ENCODE measurements at places on chromosomes 5 and 9.

- no peak for DNase-seq
These were observed 28.8 kb downstream of the AHRR start for GRCh38 chr5:350355-350754.

DNA sequence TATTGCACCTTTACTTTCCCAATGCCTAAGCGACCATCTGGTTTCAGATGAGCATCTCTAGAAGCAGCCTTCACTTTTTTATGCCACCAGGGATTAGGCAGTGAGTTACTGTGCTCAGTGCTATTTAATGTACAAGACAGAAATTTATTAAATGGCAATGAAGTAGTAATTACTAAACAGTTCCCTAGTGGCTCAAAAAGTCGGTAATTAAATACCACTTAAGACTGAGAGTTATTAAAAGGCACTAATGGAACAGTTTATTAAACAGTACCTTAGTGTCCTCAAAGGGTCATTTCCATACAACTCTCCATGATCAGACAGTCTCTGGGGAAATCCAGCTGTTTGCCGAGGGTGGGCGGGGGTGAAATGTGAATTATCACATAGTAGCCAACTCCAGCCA is 42.3 kb downstream of the LHFPL2 start:
- DNase-seq = no peak

- DNase-seq = no peak
These were observed 39.0 kb downstream of the TENT4A start for GRCh38 chr5:6752236-6752635.

DNA sequence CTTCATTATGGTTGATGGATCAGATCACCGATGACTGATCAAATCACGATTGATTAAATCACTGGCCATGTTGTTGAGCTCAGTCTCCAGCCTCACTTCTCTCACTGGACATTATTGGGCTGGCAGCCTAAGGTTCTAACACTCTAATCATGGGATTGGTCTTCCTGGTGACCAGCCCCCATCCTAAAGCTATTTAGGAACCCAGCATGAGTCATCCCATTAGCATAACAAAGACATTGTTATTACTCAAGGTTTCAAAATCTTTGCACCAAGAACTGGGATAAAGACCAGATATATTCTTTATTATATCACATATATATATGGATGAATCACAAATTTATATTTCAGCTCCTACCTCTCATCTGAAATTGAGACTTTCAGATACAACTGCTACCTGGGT is 272.1 kb upstream of the IL12B start:
- no peak for DNase-seq

GRCh38 chr5:16493261-16493660 is 27.7 kb upstream of the ZNF622 start:
- DNase-seq = no peak

DNA sequence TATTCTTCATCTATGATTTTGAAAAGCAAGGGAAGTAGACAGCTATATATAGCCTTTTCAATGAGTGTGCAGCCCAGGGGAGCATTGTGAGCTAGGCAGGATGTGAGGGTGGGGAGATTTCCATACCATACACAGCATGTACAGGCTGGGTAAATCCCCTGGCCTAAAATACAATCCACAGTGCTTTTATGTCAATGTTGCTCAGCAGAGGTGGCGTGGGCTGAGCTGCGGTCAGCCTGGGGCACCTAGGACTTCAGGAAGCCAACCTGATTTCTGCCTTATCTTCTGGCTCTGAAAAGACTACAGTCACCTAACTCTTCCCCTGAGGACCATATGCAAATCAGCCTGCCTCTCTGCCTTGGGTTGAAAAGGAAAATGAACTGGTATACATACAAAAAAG is 6.3 kb upstream of the GARIN3 start:
- peak; percentile 90 for DNase-seq

GRCh38 chr9:118529210-118529609 is 825.0 kb downstream of the TLR4 start:
- no peak for DNase-seq

DNA sequence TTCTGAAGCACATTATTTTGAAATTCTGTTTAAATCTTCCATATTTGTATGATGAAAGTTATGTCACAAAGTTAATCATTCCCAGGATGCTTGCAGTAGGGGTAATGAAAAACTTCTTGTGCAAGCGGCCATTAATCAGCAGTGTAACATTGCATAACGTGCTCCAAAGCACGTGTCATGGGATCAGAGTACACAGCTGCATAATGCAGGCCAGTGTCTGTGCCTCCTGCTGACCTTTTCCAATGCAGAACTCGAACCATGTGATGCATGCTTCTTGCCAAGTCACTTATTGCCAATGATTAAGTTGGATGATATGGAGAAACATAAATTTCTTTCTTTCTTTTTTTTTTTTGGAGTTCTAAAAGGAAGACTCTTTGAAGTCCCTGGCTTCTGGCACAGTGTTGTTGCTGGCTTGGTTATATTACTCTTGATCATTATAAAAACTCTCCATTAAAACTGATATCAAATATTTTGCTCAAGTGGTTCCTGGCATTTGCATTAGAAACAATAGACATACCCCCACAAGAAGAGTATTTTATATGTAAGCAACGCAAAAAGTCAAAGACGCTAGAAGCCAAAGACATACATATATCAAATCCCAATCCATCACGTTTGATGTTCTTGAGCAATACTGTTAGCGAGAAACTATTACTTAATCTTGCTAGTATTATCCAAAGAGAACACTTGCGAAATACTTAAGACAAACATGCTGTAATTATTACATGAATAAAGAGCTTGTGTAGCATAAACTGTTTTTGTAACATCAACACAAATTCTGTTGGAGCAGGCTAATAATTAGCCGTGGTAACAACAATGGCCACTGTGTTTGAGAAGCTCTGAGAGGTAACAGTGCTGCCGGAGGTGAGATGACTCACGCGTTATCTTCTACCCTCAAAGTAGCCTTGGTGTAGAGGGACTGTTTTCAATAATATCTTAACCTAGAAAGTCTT is 164.2 kb downstream of the AUH start:
- no peak for DNase-seq

DNA sequence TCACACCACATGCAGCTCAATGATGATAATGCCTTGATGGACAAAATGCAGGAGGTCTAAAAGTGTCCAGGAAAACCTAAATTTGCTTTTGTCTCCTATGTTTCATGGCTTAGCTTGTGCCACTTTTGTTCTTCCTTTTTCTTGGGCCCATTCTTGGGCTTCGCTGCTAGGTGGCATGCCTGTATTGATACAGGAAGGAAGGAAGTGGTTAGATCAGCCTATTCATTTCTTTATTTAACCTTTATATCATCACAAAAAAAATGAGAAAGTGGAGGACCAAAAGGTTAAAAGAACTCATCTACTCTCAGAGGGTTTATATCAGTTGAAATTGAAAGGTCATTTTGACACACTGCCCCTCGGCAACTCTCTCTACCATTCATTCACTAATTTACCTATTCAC is 260.2 kb downstream of the ARHGAP26 start:
- DNase-seq = peak; percentile 57

GRCh38 chr9:21030389-21031035 is 928 bp downstream of the HACD4 start:
- DNase-seq = peak; percentile 57

- no peak for DNase-seq
These were observed 193.5 kb upstream of the TLX3 start for GRCh38 chr5:171115519-171115918.

- DNase-seq = no peak
These were observed 448.5 kb upstream of the GRAMD2B start for GRCh38 chr5:125974679-125975078.

DNA sequence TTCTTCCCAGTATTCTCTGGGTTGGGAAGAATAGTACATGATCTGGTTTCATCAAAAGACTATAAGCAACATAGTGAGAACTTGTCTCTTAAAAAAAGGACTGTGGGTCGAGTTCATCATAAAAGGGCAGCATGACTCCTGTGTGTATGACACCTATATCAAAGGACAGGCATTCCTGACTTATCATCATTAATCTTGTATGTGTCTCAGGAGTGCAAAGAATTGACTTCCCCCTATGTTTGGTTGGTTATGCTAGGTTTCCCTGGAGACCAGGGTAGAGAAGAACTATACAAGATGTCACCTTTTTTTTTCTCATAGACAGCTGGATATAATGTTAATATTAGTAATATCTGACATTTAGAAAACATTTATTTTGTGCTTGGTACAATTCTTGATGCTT is 173.1 kb upstream of the ANKRD55 start:
- no peak for DNase-seq
